ENCODE measurements at places on chromosomes 11 and 22.

- DNase-seq: no peak
Observed at GRCh38 chr11:27285761-27286160, 77.3 kb downstream of the CCDC34 start.

DNA sequence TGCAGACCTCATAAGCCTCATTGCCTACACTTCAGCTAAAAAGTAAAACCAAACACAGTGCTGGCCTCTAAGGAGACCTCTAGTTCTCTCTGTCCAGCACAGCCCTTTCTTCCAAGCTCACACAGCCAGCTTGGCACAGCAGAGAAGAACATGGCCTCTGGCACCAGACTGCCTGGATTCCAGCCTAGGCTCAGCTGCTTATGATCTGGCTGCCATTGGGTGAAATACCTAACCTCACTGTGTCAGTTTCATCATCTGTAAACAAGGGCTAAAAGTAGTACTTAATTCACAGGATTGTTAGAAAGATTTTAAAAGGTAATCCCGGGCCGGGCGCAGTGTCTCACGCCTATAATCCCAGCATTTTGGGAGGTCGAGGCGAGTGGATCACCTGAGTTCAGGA, 9.9 kb upstream of the ACER3 start:
- no peak for DNase-seq

- peak; percentile 47 for DNase-seq
Observed at GRCh38 chr22:24423519-24424000, 3.8 kb upstream of the ADORA2A start.

DNA sequence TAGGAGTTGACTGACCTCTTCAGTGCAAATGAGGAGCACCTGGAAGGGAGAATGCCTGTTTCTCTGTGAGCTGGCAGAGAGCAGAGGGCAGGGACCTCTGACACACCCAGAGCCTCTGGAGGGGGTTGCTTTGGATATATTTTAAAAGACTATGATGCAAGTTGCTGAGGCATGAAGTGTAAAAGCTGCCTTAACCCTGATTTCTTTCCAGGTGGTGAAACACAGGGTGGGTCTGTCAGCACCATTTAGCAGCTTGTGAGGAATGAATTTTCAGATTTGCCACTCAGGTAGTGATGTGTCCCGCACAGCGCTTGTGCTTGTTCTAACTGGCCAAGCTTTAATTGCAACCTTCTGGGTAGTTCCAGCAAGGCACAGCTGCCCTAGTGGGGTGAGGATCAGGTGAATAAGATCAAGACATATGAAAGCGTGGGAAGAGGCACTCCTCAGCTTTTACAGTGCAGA, 90.2 kb downstream of the SWAP70 start:
- no peak for DNase-seq

- no peak for DNase-seq
Observed at GRCh38 chr11:95104856-95105255, 15.2 kb downstream of the ENDOD1 start.

Measured in stimulated activated CD8-positive, alpha-beta memory T cell treated with anti-CD3 and anti-CD28 coated beads, Interleukin-2, amount 100 ng/mL, for 1 hour (primary cell).